ENCODE measurements at places on chromosomes 6 and 20.
A peak's percentile ranks its signal among the peaks of the same experiment; 100 is the strongest.

- DNase-seq, result no peak
These were observed 3.9 kb downstream of the SLA2 start for GRCh38 chr20:36642136-36642535.

- DNase-seq, result no peak
These were observed 18.4 kb upstream of the HLA-G start for GRCh38 chr6:29809249-29809648.

DNA sequence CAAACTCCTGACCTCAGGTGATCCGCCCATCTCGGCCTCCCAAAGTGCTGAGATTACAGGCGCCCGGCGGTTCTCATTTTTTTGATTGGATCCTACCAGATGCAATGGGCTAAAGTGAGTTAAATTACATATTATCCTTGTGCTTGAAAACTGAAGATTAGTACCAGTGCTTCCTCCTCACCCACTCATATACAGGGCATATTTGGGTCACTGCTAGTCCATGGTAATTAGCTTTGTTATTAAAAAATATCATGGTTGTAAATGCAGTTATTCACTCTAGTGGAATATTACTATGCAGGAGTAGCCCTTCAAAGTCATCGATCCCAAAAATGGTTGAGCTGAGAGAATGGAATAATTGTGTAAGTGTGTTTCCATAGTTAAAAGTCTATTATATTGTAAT lies 26.5 kb downstream of the ZNF292 start:
- no peak for DNase-seq

DNA sequence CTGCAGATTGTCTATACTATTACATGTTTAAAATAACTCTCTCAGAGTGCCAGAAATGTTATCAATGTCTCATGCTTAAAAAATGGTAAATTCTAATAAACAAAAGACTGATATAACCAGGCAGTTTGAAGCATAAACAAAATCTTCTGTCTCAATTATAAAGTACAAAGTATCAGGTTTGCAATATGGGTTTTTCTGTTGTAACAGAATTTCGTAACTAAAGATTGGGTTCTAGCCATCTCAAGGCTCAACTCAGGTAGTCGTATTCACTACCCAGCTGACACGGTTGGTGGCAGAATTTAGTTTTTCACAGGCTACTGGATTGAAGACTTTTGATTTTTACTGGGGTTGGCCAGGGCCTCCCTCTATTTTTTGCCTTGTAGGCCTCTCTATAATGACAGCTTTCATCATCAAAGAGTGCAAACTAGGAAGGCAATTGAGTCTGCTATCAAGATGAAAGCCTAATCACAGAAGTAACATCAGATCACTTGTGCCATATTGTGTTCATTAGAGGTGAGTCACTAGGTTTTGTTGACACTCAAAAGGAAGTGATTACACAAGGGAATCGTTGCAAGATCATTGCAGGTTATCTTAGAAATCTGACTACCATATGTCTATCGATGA lies 3.6 kb downstream of the CYP39A1 start:
- DNase-seq, result no peak

DNA sequence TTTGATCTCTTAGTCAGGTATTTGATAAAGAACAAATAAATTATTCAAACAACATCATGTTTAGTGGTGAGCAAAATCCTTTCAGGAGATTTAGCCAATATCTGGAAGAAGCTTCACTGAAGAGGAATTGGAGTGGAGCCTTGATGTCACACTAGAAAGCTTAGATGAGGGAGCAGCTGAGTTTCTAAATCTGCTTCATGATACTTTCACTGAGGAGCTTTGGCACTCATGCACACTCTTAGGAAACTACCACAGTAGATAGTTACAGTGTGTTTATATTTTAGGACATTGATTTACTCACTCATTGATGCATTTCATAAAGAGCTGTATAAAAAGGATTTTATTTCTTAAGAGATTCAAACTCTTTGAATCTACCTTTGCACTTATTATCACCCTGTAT lies 366.2 kb upstream of the BTBD3 start:
- no peak for DNase-seq

DNA sequence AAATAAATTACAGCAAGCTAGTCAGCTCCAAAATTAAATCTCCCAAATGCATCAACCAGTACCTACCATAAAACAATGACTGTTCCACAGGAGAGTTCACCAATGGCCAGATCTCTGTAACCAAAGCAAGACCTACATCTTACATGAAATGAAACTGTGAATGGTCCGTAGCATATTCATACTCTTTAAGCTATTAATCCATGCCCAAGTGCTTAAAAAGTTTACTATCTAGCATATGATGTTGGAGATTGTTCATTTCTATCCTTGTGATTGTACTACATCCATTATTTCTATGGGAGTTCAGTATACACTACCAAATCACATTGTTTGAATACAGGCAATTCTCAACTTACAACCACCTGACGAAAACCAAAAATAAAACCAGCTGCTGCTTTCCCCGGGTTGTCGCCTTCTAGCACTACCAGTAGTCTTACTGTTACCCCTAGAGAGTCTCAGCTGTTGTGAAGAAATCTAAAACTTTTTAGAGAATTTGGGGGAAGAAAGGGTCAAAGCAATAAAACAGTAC lies 38.0 kb downstream of the HIVEP2 start:
- DNase-seq, result no peak

DNA sequence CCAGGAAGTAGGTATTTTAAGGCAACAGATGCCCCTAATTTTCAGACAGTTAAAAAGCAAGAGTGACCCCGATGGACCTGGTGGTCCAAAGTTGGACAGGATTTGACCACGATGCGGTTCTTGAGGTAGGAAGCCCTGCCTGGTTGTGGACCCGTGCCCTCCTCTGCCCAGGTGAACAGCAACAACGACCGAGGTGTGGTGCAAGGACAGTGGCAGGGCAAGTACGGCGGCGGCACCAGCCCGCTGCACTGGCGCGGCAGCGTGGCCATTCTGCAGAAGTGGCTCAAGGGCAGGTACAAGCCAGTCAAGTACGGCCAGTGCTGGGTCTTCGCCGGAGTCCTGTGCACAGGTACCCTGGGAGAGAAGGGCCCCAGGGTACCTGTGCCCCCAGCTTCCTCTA lies 18.7 kb downstream of the TGM6 start:
- DNase-seq, result no peak

DNA sequence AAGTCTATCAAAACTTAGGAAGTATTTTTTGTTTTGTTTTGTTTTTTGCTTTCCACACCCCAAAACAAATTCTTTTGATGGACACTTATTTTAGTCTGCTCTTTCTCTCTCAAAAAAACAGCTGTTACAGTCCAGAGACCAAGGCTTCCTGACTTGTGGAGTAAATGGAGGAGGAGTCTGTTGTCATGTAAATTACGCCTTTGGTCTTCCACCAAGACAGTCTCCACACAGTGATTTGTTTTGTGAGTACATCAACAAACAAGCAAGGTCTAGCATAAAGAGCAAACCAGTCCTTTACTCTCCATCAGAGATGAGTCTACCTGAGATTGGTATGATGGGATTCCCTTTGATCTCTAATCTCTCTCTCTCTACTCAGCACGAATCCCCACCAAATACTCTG lies 588.0 kb upstream of the ARID1B start:
- no peak for DNase-seq

DNA sequence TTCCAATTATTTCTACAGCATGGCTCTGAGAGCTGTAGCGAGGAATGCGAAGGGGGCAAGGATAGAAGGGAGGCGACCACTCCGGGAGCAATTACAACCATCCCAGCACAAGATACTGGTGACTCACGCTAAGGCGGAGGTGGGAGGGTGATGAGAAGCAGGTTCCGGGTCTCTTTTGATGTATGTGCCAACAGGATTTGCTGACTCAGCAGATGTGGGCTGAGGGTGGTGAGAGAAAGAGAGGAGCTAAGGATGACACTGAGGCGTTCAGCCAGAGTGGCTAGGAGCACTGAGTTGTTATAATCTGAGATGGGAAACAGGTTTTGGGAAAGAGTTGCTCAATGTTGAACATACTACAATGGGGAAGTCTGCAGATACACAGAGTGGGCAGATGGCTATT lies 9.3 kb upstream of the TXNDC5 start:
- DNase-seq, result peak; percentile 43

- DNase-seq, result no peak
These were observed 106.8 kb upstream of the NUP153 start for GRCh38 chr6:17813542-17813941.

GRCh38 chr20:42963796-42964195 lies 225.9 kb downstream of the PTPRT start:
- no peak for DNase-seq

DNA sequence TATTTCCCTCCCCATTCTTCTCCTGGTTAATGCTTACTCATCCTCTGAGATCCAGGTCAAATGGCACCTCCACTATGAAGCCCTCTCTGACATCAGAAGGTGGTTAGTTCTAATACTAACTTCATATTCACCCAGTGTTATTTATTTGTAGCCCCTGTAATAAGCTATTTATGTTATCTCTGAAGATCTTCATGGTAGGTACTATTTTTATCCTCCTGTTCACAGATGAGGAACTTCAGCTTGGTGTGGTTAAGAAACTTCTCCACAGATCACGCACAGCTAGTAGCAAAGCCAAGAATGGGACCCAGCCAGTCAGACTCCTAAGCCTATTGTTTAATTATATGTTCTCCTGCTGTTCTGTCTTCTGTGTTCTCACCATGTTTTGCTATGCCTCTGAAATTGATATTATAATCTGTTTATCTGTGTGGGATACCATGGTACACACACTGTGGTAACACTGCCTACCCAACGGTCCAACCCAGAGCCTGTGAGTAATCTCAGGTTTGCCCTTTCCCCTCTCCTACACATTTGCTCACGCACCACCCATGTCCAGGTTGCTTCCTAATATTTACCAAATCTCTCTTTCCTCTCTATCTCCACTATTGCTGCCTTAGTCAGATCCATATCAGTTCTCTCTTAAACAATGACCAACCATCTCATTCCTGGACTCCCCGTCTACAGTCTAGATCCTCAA lies 98.4 kb downstream of the IPCEF1 start:
- DNase-seq, result no peak

GRCh38 chr6:43734294-43734665 lies 35.7 kb upstream of the VEGFA start:
- DNase-seq, result no peak

DNA sequence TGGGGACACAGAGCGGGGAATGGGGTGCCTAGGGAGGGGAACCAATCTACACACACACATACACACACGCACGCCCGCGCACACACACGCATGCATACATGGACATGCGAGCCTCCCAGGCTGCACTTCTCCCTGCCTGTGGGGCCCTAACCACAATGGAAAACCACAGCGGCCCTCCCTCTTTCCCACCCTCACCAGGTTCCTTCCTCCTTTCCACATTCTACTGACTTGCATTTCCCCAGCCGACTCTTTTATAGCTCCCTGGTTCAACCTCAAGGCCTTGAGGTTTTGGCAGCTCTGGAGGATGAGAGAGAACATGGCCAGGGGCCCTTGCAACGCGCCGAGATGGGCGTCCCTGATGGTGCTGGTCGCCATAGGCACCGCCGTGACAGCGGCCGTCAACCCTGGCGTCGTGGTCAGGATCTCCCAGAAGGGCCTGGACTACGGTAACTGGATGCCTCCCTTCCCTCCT lies at the start of gene BPI:
Gene BPI (plus strand): TSS at position 249 of the 472 bp plus-strand sequence. CDS start 68 bp downstream, at position 317.
- DNase-seq, result no peak

DNA sequence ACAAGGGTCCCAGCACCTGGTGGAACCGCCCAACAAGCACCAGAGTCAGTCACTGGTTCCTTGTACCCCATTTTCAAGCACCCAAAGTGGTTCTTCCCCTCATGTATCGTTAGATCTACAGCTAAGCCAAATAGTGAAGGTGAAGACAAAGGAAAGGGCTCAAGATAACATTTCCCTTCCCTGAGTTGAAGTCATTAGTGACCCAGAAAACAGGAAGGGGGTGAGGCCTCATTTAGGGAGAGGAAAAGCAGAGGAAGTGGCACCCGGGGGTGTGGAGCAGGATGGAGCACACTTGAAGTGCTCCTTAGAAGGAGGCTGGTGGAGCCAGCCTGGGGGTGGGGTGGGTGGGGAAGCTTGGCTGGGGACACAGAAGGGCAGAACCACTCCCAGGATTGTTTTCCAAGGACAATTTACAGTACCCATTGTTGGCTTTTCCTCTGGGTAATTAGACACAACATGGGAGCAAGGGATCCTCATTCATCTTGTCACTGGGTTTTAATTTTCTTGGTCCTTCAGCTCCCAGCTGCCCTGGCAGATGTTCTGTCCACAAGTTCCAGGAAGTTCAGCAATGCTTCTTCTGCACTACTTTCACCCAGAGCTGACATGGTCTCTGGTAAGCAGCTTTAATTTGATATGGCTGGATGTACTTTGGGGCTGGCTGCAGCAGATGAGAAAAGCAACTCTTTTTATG lies 73.3 kb upstream of the CD93 start:
- no peak for DNase-seq

DNA sequence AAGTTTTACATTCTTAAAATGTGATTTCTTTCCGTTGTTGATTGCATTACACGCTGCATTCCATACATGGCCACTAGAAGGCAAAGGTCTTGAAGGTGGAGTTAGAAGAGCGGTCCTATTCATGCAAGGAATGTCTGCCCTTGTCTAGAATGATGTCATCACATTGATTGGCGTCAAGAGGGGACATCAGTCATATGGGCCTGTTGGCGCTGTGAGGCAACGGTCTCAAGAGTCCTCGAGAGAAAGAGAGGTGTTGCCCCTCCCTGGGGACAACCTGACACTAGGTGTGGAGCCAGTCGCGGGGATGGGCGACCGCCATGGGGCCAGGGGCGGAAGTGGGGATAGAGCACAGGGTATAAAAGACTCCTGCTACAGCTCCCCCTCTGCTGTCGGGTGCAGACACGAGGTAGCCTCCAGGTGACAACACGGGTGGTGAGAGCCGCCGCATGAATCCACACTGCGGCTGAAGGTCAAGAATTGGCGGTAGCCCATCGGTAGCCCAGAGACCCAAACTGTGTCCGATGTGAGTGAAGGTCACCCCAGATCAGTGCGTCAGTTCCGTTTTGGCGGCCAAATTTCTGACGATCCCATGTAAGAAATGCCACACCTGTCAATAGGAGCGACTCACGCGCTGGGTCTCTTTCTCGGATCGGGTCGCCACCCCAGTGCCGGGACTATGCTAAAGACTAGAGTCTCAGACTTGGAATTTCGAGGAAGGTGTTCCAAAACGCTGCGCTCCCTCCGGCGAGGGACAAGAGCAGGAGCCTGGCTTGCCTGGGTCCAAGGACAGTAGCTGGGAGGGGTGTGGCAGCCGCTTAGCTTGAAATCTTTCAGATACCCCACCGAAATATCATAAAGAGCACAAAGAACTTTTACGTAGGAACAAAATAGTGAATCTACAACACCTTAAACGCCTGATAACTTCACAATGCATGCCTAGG lies 93.2 kb upstream of the ZNF184 start:
- no peak for DNase-seq

DNA sequence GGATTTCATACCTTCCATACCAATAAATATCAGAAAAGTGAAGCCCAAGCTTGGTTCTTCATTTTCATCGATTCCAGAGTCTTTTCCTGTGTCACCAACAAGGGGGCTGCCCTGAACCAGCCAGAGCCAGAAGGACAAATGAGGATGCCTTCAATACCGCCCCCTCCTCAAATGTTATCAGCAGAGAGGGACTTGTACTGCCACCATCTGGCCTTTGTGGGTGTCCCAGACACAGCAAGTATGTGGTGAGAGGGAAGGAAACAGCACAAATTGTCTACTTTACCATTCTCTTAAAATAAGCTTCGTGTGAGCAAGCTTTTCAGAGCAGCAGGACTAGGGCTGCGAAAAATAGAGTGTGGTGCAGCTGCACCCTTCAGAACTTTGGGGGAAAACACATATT lies 165.3 kb downstream of the SOBP start:
- DNase-seq, result no peak

Data from fibroblast of skin of left biceps (primary cell).